ENCODE measurements at places on chromosomes 7 and 10.
A peak's percentile ranks its signal among the peaks of the same experiment; 100 is the strongest.

GRCh38 chr7:142796001-142796500, 25.3 kb downstream of the PRSS2 start:
- DNase-seq: no peak

DNA sequence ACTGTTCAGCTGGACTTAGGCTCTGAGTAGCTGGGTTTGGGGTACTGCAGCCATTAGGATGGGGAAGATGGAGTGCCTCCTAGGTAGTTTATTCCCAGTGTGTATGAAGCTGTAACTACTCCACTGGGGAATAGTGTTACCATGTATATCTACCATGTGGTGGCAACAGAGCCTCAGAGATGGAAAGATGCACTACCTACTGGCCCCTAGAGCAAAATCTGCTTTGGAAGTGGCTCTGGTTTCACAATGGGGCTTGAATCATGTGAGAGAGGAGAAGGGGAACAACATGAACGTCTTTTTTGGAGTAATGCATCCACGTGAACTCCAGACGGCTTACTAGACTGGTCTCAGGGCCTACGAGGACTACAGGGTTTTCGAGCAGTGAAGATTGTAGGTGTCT, 167.3 kb downstream of the CALCR start:
- DNase-seq: no peak

- no peak for DNase-seq
Measured at GRCh38 chr10:114912470-114912859, 25.5 kb upstream of the TRUB1 start.

DNA sequence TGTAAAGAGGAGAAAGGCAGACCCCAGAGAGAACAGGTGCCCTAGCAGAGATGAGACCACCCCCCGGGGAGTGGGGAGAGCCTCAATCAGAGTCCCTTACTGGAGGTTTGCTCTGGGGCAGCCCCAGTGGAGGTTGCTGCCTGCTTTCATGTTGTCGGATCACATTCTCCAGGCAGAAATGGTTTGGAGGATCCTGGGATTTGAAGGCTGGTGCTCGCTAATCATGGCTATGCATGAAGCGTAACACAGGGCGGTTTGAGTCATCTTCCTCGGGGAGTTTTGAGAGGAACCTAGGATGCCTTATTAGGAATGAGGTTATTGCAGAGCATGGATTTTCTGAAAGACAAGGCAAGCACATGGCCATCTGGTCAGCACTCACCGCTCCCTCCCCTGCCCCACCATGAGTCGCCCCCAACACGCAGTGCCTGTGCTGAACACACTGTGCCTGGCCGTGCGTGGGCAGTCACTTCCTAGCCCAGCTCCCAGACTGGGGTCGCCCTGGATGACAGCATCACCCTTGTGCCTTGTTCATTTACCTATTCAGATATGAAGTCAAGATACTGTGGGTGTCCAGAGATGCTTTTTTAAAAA, 319.9 kb downstream of the DPP6 start:
- DNase-seq: no peak

GRCh38 chr7:28708033-28708951, 249.8 kb downstream of the TRIL start:
- DNase-seq: no peak

DNA sequence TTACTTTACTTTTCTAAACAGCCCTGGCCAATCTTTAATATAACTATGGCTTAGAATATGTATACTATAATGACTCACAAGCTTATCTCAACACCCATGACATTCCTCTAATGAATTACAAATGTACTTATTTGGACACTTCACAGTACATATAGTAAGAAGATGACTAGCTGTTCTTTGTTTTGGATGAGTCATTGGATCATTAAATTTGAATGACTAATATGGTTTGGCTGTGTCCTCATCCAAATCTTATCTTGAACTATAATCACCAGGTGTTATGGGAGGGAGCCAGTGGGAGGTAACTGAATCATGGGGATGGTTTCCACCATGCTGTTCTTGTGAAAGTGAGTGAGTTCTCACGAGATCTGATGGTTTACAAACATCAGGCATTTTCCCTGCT, 807.5 kb upstream of the SORCS1 start:
- DNase-seq: peak; percentile 6

DNA sequence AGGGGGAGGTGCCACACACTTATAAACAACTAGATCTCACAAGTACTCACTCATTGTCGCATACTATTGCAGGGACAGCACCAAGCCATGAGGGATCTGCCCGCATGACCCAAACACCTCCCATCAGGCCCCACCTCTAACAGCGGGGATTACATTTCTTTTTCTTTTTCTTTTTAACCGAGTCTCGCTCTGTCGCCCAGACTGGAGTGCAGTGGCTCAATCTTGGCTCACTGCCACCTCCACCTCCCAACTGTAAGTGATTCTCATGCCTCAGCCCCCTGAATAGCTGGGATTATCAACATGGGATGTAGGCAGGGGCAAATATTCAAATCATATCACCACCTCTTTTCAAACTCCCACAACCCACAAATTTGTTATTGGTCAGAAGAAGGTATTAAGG, 76.7 kb downstream of the SKAP2 start:
- no peak for DNase-seq

DNA sequence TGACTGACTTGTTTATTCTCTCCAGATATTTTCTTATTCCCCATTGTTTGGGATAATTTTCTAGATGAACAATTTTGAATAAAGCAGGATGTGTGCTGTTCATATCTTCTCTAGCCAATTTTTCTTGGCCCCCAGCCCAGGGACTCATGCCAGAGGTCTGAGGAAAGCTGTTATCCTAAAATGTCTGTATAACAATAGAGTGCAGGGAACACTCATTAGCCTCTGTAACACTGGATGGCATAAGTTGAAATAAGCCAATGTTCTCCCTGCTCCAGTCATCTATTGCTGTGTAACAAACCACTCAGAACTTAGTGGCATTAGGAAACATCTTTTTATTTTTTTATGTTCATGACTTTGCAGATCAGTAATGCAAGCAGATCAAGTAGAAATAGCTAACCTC, 121.7 kb upstream of the TRIM24 start:
- no peak for DNase-seq

GRCh38 chr7:50448823-50449222, 1.3 kb downstream of the FIGNL1 start:
- DNase-seq: no peak

GRCh38 chr7:87146740-87147386, 5.4 kb upstream of the DMTF1 start:
- DNase-seq: no peak

DNA sequence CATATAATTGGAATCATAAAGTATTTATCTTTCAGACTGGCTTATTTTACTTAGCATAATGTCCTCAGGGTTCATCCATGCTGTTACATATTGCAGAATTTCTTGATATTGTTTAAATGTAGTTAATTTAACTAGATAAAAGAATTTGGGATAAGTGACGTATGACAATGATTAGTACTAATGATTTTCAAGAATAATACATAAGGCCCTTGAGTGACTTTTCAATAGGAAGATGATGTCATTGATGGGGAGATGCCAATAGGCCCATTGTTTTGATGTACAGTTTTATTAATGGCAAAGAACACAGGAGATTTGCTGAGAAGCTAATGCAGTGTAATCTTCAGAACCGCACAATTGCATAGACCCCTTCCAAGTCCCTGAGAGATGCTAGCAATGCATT, 537.4 kb upstream of the PHF14 start:
- no peak for DNase-seq

DNA sequence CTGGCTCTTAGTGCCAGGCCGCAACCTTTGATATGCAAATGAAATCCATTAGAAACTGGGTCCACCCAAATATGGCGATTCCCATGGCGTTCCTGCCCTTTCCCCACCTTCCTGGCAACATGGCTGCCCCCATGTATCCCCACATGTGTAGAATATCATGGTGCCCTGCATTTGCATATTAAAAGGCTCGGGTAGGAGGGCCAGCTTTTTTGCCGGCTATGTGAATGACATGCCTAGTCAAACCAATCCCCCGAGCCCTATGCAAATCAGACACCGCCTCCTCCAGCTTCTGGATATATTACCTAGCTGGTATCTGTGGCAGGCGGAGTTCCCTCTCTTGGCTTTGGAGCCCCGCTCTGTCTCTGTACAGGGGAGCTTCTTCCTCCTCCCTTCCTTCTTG, 18.3 kb downstream of the MMS19 start:
- DNase-seq: no peak

GRCh38 chr7:139992353-139993044, 70.3 kb downstream of the PARP12 start:
- no peak for DNase-seq

GRCh38 chr7:30681815-30682211, 443 bp downstream of the CRHR2 start:
- DNase-seq: no peak
